Foreskin melanocyte (primary cell): ENCODE measurements at places on chromosomes 12 and 14.

- no peak for DNase-seq
These were observed 1.1 kb upstream of the CD9 start for GRCh38 chr12:6198985-6199530.

DNA sequence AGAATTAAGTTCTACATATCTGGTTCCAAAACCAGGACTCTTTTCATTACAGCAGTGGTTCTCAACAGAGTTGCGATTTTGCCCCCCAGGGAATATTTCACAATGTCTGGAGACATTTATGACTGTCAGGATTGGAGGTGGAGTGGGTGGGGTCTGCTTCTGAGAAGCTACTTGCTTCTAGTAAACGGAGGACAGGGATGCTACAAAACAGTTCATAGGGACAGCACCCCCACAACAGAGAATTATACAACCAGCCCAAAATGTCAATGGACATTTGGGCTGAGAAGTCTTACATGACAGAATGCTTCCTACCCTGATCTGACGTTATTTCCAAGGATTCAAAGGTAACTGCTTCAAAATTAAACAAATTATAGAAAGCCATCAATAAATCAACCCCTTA, 739 bp upstream of the SPATA7 start:
- DNase-seq = no peak

DNA sequence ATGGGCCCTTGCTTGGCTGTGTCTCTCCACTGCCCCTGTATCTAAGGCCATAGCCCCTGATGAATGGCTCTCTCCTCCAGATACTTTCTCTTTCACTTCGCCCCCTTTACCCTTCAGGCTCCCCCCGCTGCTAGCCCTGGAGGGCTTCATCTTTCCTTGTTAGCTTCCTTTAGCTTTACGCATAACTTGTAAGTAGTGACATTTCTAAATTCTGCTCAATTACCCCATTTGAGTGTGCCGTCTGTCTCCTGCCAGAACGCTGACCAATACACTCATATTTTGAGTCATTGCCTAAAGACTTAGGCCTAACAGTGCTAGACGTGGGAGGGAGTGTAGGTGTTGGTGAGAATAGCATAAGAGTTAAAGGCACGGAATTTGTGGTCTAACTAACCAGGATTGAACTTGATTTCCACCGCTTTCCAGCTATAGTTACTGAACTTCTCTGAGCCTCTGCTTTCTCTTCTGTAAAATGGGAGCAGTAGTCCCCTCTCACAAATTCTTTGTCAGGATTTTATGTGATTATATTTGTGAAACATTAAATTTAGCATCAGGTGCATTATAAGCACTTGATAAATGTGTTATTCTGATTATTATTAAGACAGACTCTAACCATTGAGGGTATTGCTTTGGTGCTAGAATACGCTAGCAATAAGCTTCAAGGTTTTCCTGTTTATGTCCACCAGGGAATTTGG, 129.3 kb downstream of the ZFP36L1 start:
- DNase-seq = no peak

GRCh38 chr14:72499746-72500145, 394.2 kb downstream of the DPF3 start:
- no peak for DNase-seq

- DNase-seq = no peak
These were observed 164.7 kb downstream of the RAD51B start for GRCh38 chr14:67984274-67984673.

- DNase-seq = no peak
These were observed 72.3 kb downstream of the LRIG3 start for GRCh38 chr12:58847901-58848600.

- no peak for DNase-seq
These were observed 50.0 kb upstream of the PRIMA1 start for GRCh38 chr14:93838238-93838637.

GRCh38 chr12:122421187-122421820, 1.2 kb downstream of the CLIP1 start:
- DNase-seq = peak; percentile 35

DNA sequence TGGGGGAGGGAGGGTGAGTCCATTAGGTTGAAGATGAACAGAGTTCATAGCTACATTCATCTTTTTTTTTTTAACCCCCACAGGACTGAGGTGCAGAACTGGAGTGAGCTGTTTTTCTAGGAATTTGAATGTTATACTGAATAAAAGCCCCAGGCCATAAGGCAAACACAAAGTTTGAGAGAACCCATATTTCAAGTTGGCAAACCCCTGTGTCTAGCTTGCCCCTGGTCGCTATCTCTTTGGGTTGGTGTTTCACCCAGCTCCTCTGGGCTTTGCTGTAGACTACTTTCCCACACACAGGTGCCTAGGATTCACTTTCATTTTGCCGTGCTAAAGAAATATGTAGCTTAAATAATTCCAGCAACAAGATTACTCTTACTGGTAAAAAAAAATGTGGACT, 5.2 kb upstream of the LMO3 start:
- DNase-seq = no peak

DNA sequence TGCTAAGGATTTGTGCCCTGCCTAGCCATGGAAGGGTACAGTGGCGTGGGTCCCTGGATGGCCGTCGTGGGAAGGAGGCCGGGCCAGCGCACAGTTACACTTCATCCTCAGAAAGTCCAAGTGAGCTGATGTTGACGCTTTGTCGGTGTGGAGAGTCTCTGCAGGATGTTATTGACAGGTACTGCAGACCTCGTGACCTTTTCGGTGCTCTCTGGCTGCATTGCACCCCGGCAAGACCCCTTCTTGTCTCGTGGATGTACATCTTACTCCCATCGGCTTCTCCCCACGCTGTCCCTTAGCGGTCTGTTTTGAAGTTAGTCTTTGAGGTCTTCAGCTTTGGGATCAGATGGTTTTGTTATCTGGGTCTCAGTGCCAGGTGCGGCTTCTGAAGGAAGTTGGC, 78.4 kb downstream of the EP400 start:
- no peak for DNase-seq

GRCh38 chr12:83841620-83842019, 1071.0 kb downstream of the SLC6A15 start:
- no peak for DNase-seq

DNA sequence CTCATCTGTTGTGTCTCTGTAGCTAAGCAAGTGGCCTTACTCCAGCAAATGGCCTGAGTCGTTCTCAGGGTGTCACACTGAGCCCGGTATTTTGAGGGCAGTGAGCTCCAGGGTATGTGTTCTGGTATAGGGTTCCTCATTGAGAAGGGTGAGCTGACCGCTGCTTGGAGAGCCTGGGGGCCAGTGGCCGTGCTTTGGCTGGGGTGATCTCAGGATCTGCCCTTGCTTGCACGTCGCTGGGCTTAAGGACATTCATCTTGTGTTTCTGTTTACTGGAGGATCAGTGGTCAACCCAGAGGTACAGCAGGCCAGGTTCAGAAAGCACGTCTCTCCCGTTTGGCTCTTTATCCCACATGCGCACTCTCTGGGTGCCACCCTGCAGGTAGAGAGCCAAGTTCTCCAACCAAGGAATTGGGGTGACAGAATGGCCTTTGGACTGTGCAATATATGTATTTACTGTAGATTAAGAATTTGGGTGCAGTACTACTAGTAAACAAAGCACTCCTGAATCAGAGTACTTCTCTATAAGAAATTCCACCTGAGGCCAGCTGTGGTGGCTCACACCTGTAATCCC, 52.1 kb downstream of the FBXW8 start:
- DNase-seq = no peak

DNA sequence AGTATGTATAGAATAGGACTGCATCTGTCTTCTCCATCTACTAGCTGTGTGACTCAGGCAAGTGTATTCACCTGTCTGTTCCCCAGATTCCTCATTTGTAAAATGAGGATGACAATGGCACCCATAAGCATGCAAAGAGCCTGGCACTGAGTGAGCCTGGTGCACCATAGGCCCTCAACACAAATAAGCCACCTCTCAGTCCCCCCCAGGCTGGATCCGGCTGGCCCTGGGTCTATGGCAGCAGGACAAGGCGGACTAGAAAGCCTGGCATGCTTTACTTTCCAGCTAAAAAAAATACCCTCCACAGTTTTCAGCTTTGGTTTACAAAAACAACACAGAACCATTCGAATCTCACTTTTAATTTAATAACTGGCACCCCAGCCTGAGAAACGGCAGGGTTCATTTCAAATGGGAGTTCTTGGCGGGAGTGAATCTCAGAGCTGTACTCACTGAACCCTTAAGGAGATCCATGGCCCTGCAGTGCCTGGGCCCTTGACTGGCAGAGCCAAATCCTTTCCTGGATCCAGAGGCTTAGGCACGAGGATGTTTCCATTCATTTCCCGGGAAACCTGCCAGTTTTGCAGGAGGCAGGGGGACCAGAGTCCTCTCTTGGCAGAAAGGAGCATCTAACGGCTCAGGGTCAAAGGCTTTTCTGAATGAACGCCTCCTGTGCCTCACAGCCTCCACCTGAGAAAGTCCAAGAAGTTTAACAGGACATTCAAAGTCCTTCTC, 17.7 kb downstream of the SYNE3 start:
- DNase-seq = no peak

- DNase-seq = peak; percentile 16
These were observed 121.2 kb downstream of the METTL25 start for GRCh38 chr12:82479511-82479910.

GRCh38 chr14:59507063-59507751, 22.9 kb downstream of the JKAMP start:
- no peak for DNase-seq

- no peak for DNase-seq
These were observed 3.7 kb upstream of the SLC35F4 start for GRCh38 chr14:57869617-57870016.
